ENCODE measurements at places on chromosomes 1 and 21.

GRCh38 chr1:51926171-51926812, 47.8 kb upstream of the NRDC start:
- DNase-seq: no peak

- DNase-seq: no peak
Measured at GRCh38 chr1:64480999-64481772, 11.3 kb downstream of the CACHD1 start.

DNA sequence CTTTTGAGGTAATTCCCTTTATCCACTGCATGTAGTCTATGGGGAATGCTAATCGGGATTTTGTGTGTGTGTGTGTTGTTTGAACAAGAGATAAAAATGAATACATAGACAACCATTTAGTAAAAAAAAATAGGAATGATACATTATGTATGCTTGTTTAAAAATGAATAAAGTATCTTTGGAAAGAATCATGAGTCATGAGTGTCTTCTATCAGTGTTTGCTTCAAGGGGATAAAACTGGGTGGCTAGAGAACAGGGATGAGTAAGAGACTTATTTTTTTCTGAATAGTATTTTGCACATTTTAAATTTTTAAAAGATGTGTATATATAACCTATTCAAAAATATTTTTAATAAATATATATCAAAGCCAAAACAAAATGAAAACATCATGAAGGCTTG, 839.4 kb upstream of the ADGRL4 start:
- no peak for DNase-seq

- DNase-seq: no peak
Measured at GRCh38 chr21:44024887-44025353, 12.8 kb downstream of the TRAPPC10 start.

DNA sequence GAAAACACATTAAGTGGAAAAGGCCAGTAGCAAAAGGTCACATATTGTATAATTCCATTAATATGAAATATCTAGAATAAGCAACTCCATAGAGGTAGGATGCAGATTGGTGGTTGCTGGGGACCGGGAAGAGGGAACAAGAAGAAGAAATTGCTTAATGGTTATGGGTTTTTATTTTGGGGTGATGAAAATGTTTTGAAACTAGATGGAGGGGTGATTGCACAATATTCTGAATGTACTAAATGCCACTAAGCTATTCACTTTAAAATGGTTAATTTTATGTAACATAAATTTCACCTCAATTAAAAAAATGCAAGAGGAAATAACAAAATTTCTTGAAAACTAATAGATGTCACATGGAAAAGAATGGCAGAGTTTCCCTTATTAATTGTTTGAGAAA, 6.7 kb downstream of the KIAA0040 start:
- no peak for DNase-seq

- no peak for DNase-seq
Measured at GRCh38 chr1:62621907-62622306, 24.6 kb downstream of the ANGPTL3 start.

DNA sequence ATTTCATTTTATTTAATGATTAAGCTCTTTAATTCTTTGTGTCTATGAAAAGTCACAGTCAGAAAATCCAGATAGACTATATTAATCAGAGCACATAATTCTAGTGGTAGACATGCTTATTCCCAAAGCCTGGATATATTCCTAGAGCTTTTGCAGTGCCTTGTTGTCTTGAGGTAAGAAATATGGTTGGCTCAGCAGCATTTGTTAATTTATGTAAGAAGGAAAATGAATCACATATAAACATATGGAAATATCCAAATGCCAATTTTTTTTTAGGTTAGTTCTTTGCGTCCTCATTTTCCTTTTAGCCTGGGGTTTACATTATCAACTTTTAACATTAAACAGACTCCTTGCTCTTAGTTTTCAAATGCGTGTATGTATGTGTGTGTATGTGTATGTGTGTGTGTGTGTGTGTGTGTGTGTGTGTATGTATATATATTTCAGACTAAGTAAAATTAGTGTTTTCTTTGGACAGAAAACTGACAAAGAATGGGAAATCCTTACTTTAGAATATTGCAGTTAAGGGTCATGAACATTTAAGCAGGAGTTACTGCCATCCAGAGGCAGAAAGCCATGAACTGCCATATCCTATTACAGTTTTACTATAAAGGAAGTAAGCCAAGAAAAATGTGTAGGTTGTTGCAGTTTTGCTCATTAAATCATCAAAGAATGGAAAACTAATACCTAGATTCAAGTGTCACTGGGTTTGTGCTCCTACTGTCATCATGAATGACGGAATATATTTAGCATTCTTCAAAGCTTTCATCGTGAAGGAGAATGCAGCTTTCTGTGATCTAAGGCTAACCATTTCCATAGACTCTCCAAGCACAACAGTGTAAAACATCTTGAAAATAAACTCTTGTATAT, 477.1 kb upstream of the NR5A2 start:
- no peak for DNase-seq

GRCh38 chr1:117638759-117639158, 32.9 kb downstream of the TENT5C start:
- DNase-seq: no peak

DNA sequence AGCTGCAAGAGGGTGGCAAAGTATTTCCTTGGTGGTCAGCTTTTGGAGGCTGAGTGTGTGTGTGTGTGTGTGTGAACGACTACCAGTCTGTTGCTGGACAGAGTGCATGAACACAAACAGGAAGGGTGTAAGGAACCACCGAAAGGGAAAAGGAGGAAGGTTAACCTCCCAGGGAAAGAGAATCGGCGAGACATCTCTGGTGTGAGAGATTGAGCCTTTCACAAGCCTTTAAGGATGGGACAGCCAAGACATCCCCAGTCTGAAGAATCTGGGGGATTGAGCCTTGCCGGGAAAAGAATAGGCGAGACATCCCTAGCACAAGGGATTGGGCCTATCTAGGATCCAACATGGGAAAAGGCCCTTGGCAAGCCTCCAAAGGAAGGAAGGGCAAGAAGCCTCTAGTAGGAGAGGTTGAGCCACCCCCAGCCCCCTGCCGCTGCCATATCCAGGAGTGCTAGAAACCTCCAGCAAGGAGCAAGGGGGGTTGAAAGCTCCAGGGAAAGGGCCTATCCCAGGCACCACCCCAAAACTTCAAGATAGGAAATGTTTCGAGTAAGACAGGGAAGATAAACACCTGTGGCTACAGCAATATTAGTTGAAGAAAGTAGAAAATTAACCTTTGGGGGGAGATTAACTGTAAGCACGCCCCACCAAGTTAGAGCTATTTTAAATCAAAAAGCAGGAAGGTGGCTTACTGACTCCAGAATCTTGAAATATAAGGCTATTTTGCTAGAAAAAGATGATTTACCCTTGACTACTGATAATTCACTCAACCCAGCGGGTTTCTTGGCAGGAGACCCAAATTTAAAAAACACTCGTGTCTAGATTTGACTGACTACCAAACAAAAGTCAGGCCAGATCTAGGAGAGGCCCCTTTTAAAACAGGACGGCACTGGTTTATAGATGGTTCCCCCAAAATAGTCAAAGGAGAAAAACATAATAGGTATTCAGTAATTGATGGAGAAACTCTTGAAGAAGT, 3.2 kb downstream of the TEX50 start:
- DNase-seq: no peak

GRCh38 chr1:244064621-244065020, 13.5 kb downstream of the ZBTB18 start:
- no peak for DNase-seq

DNA sequence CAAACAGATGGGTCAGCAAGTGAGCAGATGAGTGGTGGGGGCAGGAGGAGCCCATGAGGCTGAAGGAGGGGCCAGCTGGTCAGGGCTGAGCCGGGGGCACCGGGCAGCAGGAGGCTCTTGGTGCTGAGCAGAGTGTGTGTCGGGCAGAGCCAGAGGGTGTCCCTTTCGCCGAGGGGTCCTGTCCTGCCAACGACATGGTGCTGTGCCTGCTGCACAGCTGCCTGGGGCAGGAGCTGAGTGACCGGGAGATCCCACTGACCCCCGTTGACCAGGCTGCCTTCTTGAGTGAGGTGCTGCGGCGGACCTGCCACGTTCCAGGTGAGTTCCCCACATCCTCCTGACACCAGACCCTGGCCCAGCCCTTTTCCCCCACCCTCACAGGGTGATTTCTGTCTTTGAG, 27.5 kb downstream of the HYI start:
- DNase-seq: no peak

DNA sequence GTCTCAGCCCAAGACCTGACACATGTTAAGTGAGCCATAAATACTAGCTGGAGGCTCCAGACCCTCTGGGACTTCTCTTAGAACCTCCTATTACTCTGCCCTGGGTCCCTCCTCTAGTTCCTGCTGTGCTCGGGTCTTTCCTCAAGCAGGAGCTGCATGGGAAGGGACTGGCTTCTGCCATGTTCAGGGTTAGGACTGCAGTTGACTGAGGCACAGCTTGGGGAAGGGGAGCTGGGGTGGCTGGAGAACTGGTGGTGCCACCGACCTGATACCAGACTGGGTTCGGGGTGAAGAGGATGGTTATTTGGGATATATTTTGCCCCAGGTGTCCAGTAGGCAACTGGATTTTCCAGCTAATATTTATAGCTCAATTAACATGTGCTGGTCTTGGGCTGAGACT, 15.7 kb downstream of the HYI start:
- DNase-seq: no peak

- no peak for DNase-seq
Measured at GRCh38 chr1:214445831-214446614, 105.4 kb downstream of the PTPN14 start.

DNA sequence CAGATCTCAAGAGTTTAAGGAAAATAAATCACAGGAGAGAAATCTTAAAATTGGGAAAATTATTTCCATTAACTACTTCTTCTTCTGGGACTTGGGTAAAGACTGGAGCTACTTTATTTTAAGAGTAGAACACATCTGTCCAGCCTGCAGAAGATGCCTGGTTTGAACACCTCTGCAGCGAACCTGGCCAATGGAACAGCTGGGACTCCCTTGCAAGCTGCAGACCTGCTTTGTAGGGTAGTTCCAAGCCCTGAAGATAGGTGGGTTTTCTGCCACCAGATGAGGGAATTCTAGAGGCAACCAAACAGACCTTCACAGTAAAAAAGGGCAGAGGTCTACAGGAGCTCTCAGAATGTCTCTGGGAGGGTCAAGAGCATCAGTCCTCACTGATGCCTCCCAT, 86.5 kb upstream of the CACNA1E start:
- no peak for DNase-seq

DNA sequence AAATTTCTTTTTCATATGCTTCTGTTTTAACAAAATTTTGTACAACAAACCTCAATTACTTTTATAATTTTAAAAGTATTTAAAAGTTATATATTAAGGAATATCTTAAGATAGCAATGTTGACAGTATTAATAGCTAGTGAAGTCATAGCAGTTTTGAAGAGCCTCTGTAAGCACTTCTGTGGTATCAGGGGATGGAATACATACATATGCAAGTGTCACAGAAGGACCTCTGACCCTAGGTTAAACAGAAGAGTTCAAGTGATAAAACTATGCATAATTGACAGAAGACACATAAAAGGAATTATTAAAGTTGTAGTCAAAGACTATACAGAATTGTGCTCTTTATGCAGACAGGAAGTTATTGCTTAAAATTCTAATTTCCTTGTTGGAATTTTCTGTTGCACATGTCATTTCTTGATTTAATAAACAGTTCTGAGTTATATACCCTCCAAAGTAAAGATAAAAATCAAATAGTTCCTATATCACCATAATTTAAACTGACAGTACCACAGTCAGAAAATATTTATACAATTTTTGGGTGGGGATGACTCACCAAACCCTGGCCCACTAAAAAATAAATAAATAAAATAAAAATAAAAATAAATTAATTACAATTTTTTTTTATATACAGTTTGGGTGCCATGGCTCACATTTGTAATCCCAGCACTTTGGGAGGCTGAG, 27.1 kb downstream of the IPP start:
- DNase-seq: no peak

GRCh38 chr21:41610042-41610839, 102.3 kb upstream of the TMPRSS2 start:
- DNase-seq: no peak
